ENCODE measurements at places on chromosomes 7 and 10. TPM values are rescaled to one million over a fixed set of nuclear protein-coding genes. Genes with fewer than 3 reads are reported as not detected.

DNA sequence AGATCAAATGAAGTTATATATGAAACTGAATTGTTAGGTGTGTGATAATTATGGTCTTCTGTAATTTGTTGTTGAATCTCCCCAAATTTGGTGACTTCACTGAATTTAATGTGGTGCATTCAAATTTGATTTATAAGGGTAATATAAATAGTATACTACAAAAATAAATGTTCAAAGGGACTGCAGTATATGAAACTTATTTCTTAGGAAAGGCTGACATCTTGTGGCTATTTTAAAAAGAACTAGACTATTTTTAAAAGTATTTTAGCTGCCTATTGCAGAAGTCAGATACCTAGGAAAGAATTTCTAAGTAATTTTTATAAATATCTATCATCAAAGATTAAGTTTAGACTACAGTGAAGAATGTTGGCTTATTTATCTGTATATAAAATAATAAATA lies 36.6 kb downstream of the ATRNL1 start:
- H3K4me3 ChIP-seq = no peak overlapping the region
- no peaks in the 10 kb centered on the region for H3K27me3 ChIP-seq
- no peak overlapping the region for H3K27ac ChIP-seq

GRCh38 chr7:81167934-81168333 lies 249.1 kb upstream of the SEMA3C start:
- H3K4me3 ChIP-seq = no peak overlapping the region
- no peak for DNase-seq
- H3K27ac ChIP-seq = no peak overlapping the region
- no peaks in the 10 kb centered on the region for H3K36me3 ChIP-seq
- no peaks in the 10 kb centered on the region for H3K27me3 ChIP-seq

- no peak overlapping the region for H3K27ac ChIP-seq
- no peaks in the 10 kb centered on the region for H3K36me3 ChIP-seq
- H3K27me3 ChIP-seq = no peaks in the 10 kb centered on the region
Measured at GRCh38 chr7:124275411-124275810, 242.5 kb upstream of the TMEM229A start.

Gene FAM170B
- total RNA-seq = not detected

- no peak overlapping the region for H3K4me3 ChIP-seq
- no peaks in the 10 kb centered on the region for H3K4me1 ChIP-seq
- DNase-seq = no peak
- no peak overlapping the region for H3K27ac ChIP-seq
- no peaks in the 10 kb centered on the region for H3K36me3 ChIP-seq
- peaks cover 8% of the 10 kb centered on the region for H3K27me3 ChIP-seq
Measured at GRCh38 chr10:98098247-98098646, 36.2 kb upstream of the R3HCC1L start.

- DNase-seq = no peak
- no peak overlapping the region for H3K4me3 ChIP-seq
- H3K27me3 ChIP-seq = no peaks in the 10 kb centered on the region
- no peaks in the 10 kb centered on the region for H3K36me3 ChIP-seq
- H3K27ac ChIP-seq = no peak overlapping the region
Measured at GRCh38 chr10:105596749-105597148, 955.7 kb downstream of the SORCS3 start.

Gene CCDC126
- 6.2 TPM for total RNA-seq
